ENCODE measurements at places on chromosomes 11 and 22.

DNA sequence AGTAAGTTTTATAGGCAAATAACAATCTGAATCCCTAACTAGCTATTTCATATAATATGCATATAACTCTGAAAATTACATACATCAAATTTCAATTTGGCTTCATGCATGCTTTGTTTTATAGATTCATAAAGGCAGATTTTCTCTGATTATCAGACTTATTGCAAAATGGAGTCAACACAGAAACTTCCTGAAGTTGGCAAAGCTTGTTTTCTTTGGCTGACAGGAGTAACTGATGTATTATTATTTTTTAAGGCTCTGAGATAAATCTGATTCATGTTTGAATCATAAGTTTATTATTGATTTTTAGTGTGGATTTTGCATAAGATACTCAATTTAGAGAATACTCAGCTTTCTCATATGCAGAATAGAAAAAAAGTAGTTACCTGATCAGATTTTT lies 356.3 kb upstream of the CCDC90B start:
- no peak for DNase-seq

GRCh38 chr11:9103542-9104276 lies 12.3 kb upstream of the SCUBE2 start:
- DNase-seq = no peak

DNA sequence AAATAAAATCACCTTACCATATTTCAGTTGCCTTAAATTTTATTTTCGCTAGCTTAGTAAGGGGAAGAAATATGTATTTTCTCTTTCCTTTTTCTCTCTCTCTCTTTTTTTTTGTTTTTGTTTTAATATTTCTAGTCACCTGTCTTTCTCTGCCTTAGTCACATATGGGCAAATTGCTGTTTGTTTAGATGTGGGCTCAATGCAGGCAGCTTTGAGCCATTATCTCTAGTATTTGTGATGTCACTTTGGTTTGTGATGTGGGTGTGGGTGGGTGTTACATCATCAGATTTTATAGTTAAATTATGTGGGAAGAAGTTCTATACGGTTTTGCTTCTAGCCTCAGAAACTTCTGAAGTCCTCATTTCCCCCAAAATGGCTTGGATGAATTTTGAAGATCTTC lies at the start of gene C22orf31:
TSS of gene C22orf31 (minus strand) at position 59 of the 400 bp plus-strand sequence. CDS start at position 20, 39 bp downstream.
- no peak for DNase-seq

DNA sequence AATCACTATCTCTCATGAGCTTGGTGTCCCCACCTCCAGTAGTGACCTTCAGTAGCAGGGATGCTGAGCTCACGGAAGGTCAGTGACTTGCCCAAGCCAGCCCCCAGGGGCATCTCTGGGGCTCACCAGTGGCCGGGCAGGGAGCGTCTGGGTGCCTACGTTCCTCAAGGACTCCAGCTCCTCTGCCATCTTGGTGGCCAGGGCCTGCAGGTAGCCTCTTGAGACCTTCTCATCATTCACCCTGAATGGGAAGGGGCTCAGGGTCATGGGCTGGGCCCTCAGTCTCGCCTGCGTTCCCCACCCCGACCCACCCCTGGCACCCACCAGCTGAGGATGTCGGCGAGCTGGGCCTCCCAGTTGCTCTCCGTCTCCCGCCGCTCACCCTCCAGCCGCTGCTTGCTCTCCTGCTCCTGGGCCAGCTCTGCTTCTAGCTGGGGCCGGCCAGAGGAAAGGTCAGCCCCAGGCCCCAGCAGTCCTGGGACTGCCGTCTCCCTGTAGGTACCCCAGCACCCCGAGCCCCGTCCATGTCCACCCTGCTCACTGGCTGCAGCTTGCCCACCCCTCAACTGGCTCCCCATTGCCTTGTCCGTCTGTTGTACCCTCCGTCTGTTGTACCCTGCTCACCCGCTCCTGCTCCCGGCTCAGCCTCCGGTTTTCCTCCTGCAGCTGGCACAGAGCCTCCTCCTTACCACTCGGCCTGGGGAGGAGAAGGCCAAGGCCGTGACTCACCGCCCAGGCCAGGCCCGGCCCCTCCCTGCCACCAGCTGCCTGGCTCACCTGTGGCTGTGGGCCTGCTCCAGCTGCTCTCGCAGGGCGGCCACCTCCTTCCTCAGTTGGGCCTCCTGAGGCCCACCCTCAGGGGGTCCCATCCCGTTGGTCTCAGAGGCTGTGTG lies 9.5 kb downstream of the CDC42BPG start:
- DNase-seq = no peak

DNA sequence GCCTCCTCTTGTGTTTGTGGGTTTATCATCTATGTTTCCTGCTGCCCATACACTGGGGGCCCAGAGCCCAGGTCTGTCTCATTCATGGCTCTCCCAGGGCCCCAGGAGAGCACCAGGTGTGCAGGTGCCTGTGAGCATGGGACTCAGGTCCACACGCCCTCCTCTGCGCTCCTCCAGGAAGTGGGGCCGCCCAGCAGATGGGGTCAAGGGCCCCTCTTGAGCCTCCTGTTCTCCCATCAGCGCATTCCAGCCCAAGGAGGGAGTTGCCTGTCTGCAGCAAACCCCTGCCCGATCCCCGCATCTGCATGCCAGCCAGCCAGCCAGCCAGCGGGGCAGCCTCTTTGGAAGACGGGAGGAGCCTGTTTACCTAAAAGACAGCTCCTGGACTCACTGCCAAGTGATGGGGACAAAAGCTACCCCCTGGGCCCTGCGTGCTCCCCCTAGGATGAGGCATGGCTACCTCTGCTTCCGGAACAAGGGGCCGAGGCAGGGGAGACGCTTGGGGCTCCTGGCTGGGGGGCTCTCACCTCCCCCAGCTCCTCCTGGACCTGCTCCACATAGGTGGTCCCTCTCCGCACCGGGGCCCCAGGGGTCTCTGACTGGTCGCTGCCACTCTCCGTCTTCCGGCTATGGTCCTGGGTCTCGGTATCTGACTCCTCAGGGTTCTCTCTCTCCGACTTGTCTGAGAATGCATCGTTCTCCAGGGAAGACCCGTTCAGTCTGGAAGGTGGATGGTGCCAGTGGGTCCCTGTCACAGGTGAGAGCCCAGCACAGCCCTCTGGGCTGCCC lies 49.7 kb upstream of the CARS1 start:
- no peak for DNase-seq

- no peak for DNase-seq
Measured at GRCh38 chr22:29266564-29267461, 968 bp downstream of the RHBDD3 start.

- no peak for DNase-seq
Measured at GRCh38 chr11:126512251-126512650, 156.8 kb downstream of the ST3GAL4 start.

DNA sequence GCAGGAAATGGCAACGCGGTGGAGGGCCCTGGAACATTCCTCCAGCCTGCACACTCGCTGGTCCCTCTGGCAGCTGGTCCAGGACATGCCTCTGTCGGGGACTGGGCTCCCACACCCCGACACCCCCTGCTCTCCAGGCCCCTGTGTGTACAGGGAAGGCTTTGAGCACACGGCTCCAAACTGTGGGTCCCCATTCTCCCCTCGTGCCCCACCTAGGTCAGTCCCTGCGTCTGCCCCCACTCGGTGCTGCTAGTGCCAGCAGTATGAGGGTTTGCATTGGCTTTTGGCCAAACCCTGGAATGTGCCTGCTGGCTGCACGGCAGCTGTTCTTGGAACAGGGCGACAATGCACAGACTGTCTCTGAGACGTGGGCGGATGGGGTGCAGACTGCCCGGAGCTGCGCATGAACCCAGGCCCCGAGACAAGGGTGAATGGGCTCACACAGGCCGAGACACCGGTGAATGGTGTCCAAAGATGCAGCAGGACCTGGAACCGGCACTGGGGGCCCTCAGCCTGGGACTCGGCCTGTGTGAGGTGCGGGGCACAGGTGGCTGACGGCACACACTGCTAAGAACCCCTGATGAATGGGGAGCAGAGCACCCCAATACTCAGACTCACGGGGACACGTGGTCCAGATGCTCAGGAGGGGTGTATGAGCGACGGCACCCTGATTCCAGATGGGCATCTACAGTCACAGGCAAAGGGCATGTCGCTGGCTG lies 7.5 kb upstream of the SYT8 start:
- DNase-seq = no peak

DNA sequence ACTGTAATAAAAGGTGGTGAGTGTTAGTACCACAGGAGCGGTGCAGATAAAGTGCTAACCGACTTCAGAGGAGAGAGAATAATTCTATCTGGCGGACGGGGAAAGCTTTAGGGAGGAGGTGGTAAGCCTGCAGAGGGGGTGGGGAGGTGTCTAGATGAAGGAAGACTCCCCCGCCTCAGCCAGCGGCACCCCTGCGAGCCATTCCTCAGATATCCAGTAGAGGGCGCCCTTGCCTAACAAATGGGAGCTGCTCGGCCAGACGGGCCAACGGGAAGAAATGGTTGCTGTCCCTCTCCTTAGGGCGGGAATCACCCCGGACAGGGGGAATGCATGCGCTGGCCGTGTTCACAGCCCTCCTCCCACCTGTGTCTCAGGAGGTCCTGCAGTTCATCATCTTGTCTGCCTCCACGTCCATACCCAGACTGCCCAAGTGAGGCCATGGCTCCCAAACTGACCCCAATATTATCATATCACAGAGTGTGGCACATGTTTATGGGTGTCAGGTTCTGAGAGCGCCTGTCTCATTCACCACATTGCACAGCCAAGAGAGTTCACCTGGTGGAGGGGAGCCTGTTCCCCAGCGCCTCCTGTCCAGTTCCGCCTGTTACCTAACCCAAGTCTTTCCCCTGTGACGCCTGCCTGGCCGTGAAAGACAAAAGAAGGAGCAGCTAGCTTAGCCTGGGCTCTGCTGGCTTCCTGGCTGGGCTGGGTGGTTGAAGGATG lies 85.5 kb downstream of the ST3GAL4 start:
- DNase-seq = peak; percentile 50

GRCh38 chr11:19905280-19905853 lies 192.7 kb downstream of the NAV2 start:
- no peak for DNase-seq
